GM23338 (cell line): ENCODE measurements at places on chromosomes 1 and 21.

GRCh38 chr1:30372792-30373433 lies 350.5 kb downstream of the MATN1 start:
- H3K4me3 ChIP-seq, result no peak overlapping the region
- DNase-seq, result no peak
- H3K36me3 ChIP-seq, result no peaks in the 10 kb centered on the region
- H3K27me3 ChIP-seq, result no peaks in the 10 kb centered on the region

DNA sequence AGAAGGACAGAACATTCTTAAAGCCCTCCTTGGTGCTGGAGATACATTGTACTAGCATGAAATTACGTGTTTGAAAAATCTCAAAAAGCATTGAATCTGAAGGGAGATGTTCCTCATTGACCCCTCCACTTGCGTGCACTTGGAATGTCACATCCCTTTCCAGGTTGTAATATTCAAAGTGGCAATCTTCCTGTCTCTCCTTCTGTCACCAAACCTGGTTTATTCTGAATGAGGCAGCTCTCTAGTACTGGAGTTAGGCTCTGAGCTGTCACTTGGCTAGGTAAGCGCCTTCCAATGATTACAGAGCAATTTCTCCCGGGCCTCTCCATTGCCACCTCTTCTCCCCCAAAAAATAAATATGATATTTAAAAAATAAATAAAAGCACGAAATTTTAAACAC lies 855 bp downstream of the DSCAM start:
- peaks cover 9% of the 10 kb centered on the region; the same call in 1 of the 2 replicates for H3K4me1 ChIP-seq
- DNase-seq, result no peak
- H3K27ac ChIP-seq, result no peak overlapping the region

GRCh38 chr1:178564783-178565180 lies 51.9 kb downstream of the TEX35 start:
- no peak overlapping the region for H3K4me3 ChIP-seq
- H3K27ac ChIP-seq, result no peak overlapping the region
- no peaks in the 10 kb centered on the region for H3K36me3 ChIP-seq
- H3K27me3 ChIP-seq, result no peaks in the 10 kb centered on the region

DNA sequence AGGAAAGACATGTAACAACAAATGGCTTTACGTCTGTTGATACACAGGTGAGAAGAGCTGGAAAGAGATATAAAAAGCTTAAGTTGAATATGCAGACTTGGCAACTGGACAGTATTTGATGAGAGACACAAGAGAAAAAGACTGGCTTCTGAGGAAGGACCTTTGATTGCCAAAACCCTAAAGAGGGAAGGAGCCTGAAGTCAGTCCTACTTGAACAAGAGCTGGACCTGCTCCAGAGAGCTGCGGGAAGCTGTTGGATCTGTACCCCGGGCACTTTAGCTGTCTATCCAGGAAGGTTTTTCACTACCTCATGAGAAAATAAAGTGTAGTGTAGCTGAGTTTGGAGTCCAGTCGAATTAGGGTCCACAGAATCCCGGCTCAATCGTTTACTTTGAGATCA lies 25.3 kb upstream of the LRRC8B start:
- no peak for DNase-seq
- H3K4me3 ChIP-seq, result no peak overlapping the region
- H3K36me3 ChIP-seq, result no peaks in the 10 kb centered on the region
- H3K4me1 ChIP-seq, result no peaks in the 10 kb centered on the region
- H3K27ac ChIP-seq, result no peak overlapping the region

GRCh38 chr1:108050158-108050557 lies 85.2 kb upstream of the VAV3 start:
- no peak for DNase-seq
- no peaks in the 10 kb centered on the region for H3K27me3 ChIP-seq
- H3K36me3 ChIP-seq, result no peaks in the 10 kb centered on the region
- H3K27ac ChIP-seq, result no peak overlapping the region
- H3K4me3 ChIP-seq, result no peak overlapping the region

- H3K4me3 ChIP-seq, result peak within 1 kb of the TSS; percentile 81
- H3K4me1 ChIP-seq, result peaks cover 6% of the 10 kb centered on the region; the same call in 1 of the 2 replicates
- DNase-seq, result peak; percentile 96
- no peak within 1 kb of the TSS for H3K27ac ChIP-seq
These were observed at the start of gene TEKT2 for GRCh38 chr1:36083635-36084496. TEKT2 (plus strand) TSS chr1:36084094; CDS start chr1:36084922, 828 bp downstream.
